ENCODE measurements at places on chromosomes 11 and 22.
A peak's percentile ranks its signal among the peaks of the same experiment; 100 is the strongest.

- DNase-seq, result no peak
These were observed 104.3 kb downstream of the MAML2 start for GRCh38 chr11:96238563-96239135.

DNA sequence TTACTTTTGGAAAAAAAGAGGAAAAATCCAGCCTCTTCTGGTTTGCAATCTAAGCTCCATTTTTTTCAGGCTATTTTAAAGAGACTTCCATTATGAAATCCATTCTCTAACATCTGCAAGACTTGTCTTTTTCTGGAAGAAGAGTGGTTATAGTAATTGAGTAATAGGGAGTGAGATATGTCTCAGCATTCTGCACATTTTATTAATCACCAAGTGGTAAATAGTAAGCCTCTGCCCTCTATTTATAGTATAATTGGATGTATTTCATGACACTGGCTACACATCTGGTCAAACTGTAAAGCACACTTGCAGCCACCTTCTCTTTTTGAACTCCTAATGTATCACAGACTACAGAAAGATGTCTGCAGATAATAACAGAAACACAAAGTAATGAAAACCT lies 391.1 kb downstream of the ETS1 start:
- DNase-seq, result peak; percentile 64

DNA sequence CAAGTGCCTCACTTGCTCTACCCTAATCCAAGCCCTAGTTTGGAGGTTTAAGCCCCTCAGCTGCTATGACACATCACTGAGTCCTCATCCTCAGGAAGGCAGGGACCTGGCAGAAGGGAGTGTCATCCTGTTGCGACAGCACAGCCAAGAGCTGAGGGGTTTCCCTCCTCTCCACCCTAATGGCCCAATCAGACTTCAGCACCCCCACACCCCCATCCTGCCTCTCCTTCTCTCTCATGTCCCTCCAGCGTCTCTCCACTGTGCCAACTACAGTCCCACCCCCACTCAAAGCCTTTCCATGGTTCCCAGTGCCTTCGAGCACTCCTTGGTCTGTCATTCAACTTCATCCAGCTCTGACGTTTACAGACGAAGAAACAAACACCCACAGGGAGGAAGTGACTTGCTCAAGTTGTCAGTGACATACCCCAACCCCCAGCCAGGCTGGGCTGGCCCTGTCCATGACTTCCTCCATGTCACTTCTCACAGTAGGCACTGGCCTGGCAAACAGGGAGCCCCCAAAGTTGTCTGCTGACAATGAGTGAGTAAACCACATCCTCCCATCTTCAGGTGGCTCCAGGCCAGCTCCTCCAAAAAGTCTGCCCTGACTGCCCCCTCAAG lies 15.6 kb downstream of the ARAP1 start:
- DNase-seq, result peak; percentile 34

GRCh38 chr11:128471138-128471661 lies 116.2 kb downstream of the ETS1 start:
- no peak for DNase-seq

GRCh38 chr11:26332572-26332915 lies 614 bp downstream of the ANO3 start:
- DNase-seq, result peak; percentile 8

GRCh38 chr22:39414886-39415285 lies 15.3 kb downstream of the TAB1 start:
- no peak for DNase-seq

DNA sequence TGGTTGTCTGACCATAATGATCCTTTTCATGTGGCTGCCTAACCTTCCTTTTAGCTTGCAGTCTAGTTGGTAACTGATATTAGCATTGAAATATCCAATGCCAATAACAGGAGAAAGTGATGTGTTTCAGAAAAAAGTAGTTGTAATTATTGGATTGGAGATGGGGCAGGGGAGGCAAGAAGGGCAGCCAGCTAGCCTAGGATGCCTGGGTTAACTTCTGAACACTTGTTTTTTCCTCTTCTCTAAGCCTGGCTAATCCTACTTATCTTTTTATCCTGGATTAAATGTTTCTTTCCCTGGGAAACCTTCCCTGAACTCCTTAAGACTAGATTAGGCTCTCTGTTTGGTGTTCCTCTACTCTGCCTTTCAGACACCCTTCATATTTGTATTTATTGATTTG lies 380.2 kb downstream of the TMEM135 start:
- DNase-seq, result no peak

GRCh38 chr11:67303835-67304411 lies 593 bp downstream of the SSH3 start:
- no peak for DNase-seq

DNA sequence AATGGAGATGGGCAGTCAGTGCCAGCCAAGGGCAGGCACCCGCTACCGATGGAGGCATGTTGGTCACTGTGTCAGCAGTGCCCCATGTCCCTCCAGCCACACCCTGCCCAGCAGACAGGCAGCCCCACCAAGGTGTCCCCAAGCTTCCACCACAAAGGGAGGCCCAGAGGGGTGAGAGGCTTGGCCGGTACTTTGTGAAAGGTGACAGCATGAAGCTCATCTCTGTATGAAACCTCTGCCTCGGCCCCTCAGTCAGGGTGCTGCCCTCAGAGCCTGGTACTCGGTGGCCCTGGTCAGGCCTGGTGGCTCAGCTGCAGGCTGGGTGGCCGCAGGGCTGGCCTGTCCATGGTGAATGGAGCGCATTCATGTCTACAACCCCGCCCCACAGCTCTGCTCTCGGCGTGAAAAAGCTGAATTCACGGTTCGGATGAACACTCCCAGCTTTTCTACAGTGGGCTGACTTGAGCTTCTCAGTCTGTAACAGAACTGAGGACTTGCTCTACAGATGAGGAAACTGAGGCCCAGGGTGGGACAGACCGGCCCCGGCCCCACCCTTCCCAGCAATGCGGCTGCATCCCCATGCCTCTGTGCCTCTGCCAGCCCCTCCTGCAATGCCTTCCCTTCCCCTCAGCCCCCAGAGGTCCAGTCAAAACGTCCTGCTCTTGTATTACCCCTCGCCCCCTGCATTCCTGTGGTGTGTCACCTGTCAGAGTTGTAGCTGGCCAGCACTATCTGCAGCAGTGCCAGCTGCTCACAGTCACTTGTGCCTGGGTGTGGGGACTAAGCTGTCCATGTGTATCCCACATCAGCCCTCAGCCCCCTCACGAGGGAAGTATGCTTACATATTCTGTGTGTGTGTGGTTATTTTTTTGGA lies 27.7 kb downstream of the RSPH14 start:
- no peak for DNase-seq

DNA sequence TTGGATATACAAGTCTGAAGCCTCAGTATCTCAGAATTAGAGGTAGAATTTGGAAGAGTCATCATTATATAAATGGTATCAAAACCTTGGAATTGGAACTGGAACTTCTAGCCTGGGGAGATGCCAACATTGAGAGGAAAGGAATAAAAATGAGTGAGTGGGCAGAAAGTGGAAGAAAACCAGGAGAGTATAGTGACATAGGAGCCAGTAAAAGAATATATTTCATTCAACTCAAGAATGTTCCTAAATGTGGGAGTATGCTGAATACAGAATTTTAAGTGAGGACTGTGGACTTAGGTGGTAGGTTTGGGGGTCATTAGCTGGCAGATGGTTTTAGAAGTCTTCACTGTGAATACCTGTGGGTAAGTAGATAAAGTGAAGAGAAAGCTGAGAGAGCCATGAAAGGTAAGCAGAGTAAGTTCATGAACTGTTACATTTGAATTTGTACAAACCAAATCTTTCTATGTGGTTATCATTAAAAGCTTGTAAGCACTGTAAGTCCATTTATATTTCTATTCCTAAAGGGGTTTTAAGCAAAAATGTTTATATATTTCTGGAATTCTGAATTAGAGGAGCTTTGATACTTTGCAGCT lies 60.2 kb downstream of the PDHX start:
- peak; percentile 31 for DNase-seq

GRCh38 chr11:111954154-111954553 lies 17.0 kb downstream of the DIXDC1 start:
- no peak for DNase-seq

GRCh38 chr11:116276051-116277044 lies 496.4 kb downstream of the BUD13 start:
- DNase-seq, result peak; percentile 54

- DNase-seq, result no peak
These were observed 1376.4 kb downstream of the TBC1D22A start for GRCh38 chr22:48138855-48139254.

DNA sequence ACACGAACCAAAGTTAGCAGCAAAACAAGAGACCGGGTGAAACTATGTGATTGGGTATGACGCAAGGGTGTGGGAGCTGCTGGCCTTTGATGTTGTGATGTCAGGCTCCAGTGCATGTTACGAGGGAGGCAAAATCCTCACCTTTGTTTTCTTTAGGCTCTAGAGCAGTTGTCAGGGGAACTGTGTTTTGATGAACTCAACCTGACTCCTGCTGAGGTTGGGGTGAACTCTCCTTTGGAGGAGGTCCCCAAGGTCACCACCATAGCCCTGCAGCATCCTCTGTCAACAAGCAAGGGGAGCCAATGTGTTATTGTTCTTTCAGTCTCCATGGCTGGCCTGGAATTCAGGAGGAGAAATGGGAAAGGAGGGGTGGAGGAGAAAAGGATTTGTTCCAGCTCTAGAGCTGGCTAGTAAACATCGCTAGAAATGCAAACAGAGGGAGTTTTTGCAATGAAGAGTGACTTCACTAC lies 33.8 kb downstream of the RASSF10 start:
- no peak for DNase-seq

GRCh38 chr22:40484906-40485669 lies 114.7 kb downstream of the SGSM3 start:
- DNase-seq, result peak; percentile 73

DNA sequence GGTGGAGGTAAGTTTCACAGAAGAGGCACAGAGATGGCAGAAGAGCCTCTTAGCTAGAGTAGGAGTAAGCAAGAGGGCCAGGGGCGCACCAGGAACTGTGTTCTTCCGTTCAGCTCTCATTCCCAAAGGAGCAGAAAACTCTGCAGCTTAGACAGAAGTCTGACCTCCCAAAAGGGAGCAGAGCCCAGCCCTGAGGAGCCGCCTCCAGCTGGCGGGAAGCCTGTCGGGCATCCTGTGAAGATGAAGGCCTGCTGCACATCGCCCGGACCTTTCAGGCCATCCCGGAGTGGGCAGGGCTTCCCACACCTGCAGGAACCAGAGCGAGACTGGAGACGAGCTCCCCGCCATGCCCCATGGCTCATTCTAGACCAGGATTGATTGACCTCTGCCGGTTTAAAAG lies 1102.8 kb downstream of the BRD1 start:
- DNase-seq, result no peak

DNA sequence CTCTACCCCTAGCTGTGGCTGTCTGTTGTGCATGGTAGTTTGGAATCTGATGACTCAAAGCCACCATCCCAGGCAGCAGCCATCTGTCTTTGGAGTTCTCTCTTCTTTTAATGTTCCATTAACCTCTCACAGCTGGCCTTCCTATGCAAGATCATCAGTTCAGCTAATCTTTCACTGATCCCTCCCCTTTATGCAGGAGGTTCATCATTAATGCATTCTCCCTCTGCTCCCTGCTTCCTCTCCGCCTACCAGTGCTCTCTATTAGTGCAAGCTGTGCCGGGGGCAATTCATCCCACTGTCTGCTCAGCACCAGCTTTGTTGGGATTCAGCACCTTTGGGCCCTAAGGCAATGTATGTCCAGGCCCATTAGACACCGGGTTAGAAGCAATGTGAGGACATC lies 413.0 kb upstream of the LRRC4C start:
- peak; percentile 49 for DNase-seq

DNA sequence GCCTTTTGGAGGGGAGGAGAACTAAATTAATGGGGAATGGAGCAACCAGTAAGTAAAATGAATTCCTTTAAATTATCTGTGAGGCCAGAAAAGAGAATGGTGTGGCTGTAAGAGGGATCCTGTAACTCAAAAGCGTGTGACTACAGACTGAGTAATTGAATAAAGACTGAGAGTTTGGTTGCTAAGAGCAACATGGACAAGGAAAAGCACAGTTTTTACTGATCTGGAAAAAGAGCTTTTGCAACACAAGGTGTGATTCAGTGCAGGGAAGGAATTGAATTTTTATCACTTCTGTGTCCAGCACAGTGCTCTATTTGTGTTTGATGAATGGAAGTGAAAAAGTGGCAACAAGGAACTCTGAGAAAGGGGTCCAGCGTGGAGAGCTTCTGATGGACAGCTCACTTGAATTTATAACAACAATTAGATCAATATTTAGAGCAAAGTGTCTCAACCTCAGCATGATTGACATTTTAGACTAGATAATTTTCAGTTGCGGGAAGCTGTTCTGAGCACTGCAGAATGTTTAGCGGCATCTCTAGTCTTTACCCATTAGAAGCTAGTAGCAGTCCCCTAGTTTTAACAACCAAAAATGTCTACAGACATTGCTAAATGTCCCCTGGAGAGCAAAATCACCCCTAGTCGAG lies 202.8 kb upstream of the BDNF start:
- DNase-seq, result peak; percentile 70

All from fibroblast of upper back skin (primary cell).